Dermis lymphatic vessel endothelial cell (primary cell): ENCODE measurements at places on chromosomes 6 and 20. TPM values are rescaled to one million over a fixed set of nuclear protein-coding genes. Genes with fewer than 3 reads are reported as not detected.

Gene WFDC2
- total RNA-seq = not detected in 2 replicates

Gene CLPSL1
- not detected in 2 replicates for total RNA-seq

Gene ADGRF1
- not detected in 2 replicates for total RNA-seq

Gene HIVEP1
- total RNA-seq = 4.9 and 8.5 TPM in 2 replicates

Gene FAM162B
- 6.5 and 7.9 TPM in 2 replicates for total RNA-seq

Gene TRAPPC3L
- total RNA-seq = 0.11 and 0.34 TPM in 2 replicates

Gene DNAH8
- under 0.01 TPM in 2 replicates for total RNA-seq

Gene RIMS1
- 29.5 and 34.7 TPM in 2 replicates for total RNA-seq

Gene GHRH
- total RNA-seq = not detected in 2 replicates

Gene RNF182
- 0.09 and 0.22 TPM in 2 replicates for total RNA-seq

Gene CD83
- 0.95 and 3.7 TPM in 2 replicates for total RNA-seq

Gene ASXL1
- 39.1 and 39.3 TPM in 2 replicates for total RNA-seq

Gene ERMARD
- 14.8 and 18.8 TPM in 2 replicates for total RNA-seq

Gene SPATA2
- total RNA-seq = 0.76 and 0.95 TPM in 2 replicates

Gene RIPOR3
- not detected in 2 replicates for total RNA-seq

Gene NMBR
- not detected in 2 replicates for total RNA-seq

Gene EPHA7
- total RNA-seq = 0.09 and 0.22 TPM in 2 replicates

Gene SLC17A1
- total RNA-seq = not detected in 2 replicates

Gene VWA7
- 0.09 and 0.22 TPM in 2 replicates for total RNA-seq

Gene HLA-C
- 288 and 354 TPM in 2 replicates for total RNA-seq

Gene BPI
- total RNA-seq = not detected in 2 replicates

Gene FGD2
- total RNA-seq = not detected in 2 replicates

Gene RPS10
- 1,649 and 1,959 TPM in 2 replicates for total RNA-seq

Gene EYS
- not detected in 2 replicates for total RNA-seq

Gene EFCAB8
- under 0.01 and 0.09 TPM in 2 replicates for total RNA-seq
